ENCODE measurements at places on chromosomes 13 and 19.

DNA sequence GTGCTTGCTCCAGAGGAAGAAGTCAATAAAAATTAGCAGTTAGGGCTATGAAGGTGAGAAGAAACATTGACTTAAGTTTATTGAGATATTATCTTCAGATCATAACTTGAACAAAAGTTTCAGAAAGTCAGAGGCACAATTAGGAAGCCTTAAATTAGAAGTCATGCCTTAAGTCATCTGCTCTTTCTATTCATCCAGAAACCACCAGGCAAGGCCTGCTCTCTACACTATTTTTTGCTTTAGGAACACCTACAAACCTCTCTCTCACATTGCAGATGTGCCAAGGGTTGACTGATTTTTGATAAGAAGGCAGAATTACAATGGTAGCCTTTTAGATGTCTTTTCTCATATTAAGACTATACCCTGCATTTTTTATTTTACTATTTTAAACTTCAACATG is 268.7 kb downstream of the SPRY2 start:
- no peak for DNase-seq

GRCh38 chr13:105579821-105580710 is 955.4 kb downstream of the EFNB2 start:
- DNase-seq = no peak

GRCh38 chr13:61391426-61391825 is 24.2 kb downstream of the PCDH20 start:
- DNase-seq = no peak

GRCh38 chr13:110511509-110512181 is 49.9 kb downstream of the RAB20 start:
- DNase-seq = no peak

- no peak for DNase-seq
Observed at GRCh38 chr19:42089191-42089750, 13.3 kb downstream of the ZNF574 start.

DNA sequence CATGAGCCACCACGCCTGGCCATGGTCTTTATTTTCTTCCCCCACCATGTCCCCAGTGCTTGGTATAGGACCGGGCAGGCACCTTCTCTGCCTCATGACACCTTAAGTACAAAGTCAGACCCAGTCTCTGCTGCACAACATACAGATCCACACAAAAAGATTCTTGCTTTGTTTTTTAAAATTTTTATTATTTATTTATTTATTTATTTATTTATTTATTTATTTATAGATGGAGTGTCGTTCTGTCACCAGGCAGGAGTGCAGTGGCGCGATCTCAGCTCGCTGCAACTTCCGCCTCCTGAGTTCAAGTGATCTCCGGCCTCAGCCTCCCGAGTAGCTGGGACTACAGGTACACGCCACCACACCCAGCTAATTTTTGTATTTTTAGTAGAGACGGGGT is 2.5 kb upstream of the NFIX start:
- no peak for DNase-seq

- no peak for DNase-seq
Observed at GRCh38 chr19:42332059-42332458, 6.6 kb downstream of the MEGF8 start.

DNA sequence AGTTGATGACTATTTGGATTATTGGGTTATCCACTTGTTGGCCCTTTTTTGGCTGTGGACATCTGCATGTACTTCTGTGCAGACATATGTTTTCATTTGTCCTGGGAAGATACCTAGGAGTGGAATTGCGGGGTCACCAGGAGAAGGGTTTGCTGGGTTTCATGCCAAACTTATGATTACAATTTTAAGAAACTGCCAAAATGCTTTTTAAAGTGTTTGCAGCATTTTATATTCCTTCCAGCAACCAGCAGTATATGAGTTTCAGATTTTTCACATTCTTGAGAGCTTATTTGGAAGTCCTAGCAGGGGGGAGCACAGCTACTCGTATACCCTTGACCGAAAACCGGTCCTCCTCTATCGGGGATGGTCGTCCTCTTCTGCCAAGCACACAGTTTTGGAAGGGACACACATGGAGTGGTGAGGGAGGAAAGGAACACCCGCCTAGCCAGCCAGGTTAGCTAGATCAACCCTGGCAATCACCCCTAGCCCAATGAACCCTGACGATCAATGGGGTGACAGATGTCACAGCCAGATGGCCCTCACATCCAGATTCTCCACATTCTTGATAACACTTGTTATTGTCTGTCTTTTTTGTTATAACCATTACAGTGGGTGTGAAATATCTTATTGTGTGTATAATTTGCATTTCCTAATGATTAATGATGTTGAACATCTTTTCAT is 26.7 kb upstream of the RNF113B start:
- no peak for DNase-seq

DNA sequence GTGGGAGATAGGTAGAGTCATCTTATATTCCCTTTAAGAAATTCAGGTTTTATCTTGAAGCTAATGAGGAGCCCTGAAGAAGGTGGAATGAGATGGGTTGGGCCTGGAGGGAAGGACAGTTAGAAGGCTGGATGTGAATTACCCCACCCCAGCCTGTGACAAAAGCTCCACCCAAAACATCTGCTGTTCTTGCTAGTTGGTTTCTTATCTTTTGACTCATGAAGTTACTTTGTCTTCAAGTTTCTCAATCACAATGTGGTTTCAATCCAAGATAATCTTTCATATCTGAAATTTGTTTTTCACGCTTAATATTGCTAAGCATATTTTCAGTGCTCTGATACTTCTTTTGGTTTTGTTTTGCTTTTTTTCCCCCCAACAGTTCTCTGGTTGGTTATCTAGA is 38.3 kb upstream of the HMGB1 start:
- no peak for DNase-seq
